ENCODE measurements at places on chromosomes 2 and 18. TPM values are rescaled to one million over a fixed set of nuclear protein-coding genes. Genes with fewer than 3 reads are reported as not detected.

DNA sequence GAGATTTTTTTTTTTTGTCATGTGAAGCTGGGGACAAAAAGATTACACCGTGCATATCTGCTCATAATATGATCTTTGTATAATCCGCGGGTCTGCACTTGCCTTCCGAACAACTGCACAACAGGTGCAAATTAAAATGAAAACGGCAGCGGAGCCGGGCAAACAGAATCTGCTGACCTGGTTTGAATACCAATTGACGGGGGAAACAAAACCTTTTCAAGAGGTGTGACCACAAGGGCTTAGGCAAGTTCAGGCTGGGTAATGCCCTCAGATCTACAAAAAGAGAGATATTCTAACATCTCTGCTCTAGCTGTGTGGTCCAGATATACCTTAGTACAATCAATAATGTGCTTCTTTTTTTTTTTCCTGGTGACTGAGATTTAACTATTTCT lies 88.5 kb downstream of the ZEB2 start:
- H3K36me3 ChIP-seq, result no peaks in the 10 kb centered on the region
- H3K4me1 ChIP-seq, result peaks cover 9% of the 10 kb centered on the region
- peak overlapping the region; percentile 65 for H3K27ac ChIP-seq

GRCh38 chr18:7301094-7301493 lies 70.2 kb downstream of the LRRC30 start:
- no peak overlapping the region for H3K27ac ChIP-seq
- H3K4me3 ChIP-seq, result no peak overlapping the region
- no peaks in the 10 kb centered on the region for H3K4me1 ChIP-seq
- H3K27me3 ChIP-seq, result no peaks in the 10 kb centered on the region
- DNase-seq, result no peak

Gene PLGLB2
- total RNA-seq, result 13.7 TPM

- H3K4me3 ChIP-seq, result no peak overlapping the region
- H3K36me3 ChIP-seq, result no peaks in the 10 kb centered on the region
- H3K27ac ChIP-seq, result peak overlapping the region; percentile 18
- peaks cover 2% of the 10 kb centered on the region for H3K4me1 ChIP-seq
- no peak for DNase-seq
Observed at GRCh38 chr2:236928380-236929037, 157.2 kb upstream of the COPS8 start.

- peak overlapping the region; percentile 71 for H3K27ac ChIP-seq
- no peak overlapping the region for H3K4me3 ChIP-seq
- peaks cover 13% of the 10 kb centered on the region for H3K4me1 ChIP-seq
Observed at GRCh38 chr2:29617351-29617750, 304.0 kb downstream of the ALK start.

Gene CRYBA2
- total RNA-seq, result 0.90 TPM

Gene DNER
- total RNA-seq, result 0.37 TPM

GRCh38 chr2:168191955-168192785 lies 55.2 kb downstream of the STK39 start:
- peak overlapping the region; percentile 53 for H3K27ac ChIP-seq
- peaks cover 32% of the 10 kb centered on the region for H3K4me1 ChIP-seq
- no peaks in the 10 kb centered on the region for H3K27me3 ChIP-seq
- DNase-seq, result no peak
- no peak overlapping the region for H3K4me3 ChIP-seq
- H3K36me3 ChIP-seq, result no peaks in the 10 kb centered on the region

All from hepatocyte (in vitro differentiated cells).